ENCODE measurements at places on chromosomes 12 and 14.

- no peak for DNase-seq
Observed at GRCh38 chr14:61502459-61503093, 181.2 kb downstream of the PRKCH start.

DNA sequence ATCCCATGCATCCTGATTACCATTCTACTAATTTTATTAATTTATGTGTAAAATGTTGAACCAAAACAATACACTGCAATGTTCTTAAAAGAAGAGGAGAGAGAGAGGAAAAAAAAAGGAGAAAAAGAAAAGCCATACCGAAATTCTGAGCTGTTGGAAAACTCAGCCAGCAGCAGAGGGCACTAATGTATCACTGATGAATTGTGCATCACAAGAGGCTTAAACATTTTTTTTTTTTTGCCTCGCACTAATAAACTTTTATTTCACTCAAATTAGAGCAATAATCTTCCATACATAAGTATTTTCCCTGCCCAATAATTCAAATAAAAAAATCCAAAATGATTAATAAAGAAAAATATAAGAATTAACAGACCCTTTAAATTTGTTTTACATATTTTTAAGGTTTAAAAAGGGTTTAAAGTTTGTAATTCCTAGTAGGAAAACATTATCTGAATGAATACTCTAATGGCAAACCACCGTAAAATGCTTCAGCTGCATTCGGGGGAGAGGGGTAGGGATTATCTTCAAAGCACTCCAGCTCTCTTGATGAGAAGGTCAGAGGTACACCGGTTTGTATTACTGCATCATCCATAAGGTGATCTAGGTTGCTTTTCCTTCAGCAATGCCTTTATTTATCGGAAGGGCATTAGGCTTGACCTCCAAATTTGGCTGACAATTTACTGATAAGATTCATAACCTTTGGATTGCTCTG is 41.9 kb downstream of the ATP23 start:
- no peak for DNase-seq

DNA sequence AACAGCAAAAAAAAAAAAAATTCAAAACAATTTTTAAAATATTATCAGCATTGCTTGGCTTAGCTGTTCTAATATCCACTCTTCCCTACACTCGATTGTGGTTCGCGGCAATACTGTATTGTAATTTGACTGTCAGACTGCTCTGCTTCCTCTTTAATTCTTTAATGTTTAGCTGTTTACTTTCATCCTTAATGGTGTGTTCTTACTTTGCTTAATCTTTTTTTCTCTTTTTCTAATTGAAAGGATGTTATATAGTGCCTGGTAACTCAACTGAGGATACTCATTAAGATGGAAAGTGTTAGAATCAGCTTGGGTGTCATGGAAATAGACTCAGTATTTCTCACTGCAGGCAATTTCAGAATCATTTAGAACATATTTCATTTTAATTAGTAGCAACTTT is 2.0 kb downstream of the ANO4 start:
- no peak for DNase-seq

GRCh38 chr14:97408937-97409815 is 612.0 kb downstream of the VRK1 start:
- no peak for DNase-seq

DNA sequence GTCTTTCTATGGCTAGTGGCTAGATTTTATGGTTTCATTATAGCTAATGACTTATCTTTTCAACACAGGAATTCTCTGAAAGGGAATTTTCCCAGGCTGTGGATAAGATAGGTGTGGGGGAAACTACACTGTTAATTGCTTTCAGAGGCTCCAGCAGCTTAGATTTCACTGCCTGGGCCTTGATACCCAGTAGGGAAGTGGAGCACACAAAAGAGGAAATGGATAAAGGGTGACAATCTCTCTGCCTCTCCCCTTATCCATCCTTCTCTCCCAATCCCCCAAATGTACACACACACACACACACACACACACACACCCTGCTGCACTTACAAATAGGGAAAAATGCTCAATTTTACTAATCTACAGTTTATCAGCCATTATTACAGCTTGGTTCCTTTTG is 19.1 kb downstream of the SIX4 start:
- no peak for DNase-seq

DNA sequence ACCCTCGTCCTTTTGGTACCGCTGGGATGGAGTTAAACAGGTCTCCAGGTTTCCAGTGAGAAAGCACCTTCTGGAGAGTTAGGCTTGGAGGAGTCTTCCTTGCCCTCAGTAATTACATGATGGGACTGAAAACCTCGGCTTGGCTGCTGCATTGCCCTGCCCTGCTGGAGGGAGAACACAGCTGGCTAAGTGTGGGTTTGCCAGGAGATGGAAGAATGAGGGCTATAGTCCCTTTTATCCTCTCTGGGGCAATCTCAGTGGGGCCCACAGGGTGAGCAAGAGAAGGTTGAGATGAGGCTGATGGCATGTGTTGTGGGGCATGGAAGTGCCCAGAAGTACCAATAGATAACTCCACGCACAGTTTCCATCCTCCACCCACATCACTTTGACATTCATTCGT is 23.2 kb upstream of the MEG3 start:
- no peak for DNase-seq

DNA sequence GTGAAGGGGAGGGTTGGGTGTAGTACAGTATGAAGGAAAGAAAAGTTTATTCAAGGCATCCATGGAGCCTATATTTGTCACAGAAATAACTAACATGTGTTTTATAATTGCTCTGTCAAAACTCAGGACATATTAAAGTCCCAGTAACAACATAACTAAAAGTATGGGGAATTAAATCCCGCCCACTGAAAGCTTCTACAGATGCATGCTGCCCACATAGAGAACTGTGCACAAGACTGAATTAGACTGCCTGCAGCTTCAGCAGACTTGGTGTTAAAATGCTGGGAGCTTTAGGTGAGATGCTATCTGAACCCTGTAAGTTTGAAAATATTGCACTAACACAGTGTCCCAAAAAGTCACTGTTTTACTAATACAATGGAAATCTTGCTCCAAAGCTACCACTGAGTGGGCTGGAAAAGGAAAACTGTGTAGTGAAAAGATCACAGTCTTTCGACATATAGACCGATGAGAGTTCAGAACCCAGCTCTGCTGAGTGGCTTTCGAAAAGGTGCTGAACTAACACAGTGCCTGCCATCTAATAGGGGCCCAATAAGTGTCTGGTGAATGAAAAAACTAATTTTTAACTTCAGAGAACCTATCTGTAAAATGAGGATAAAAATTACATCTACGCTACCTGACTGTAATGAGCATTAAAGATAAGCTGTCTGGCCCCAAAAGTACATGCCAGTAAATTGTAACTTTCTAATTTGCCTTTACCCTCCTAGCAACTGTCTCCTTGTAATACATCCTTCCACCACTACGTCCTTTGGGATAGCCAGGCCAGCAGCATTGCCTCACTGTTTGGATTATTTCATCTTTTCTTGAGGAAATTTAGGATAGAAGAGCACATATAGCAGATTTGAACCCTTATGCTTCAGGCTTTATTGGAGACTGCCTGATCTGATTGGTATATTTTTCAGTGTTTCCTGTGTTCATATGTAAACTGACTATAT is 237.6 kb downstream of the BCAT1 start:
- no peak for DNase-seq

DNA sequence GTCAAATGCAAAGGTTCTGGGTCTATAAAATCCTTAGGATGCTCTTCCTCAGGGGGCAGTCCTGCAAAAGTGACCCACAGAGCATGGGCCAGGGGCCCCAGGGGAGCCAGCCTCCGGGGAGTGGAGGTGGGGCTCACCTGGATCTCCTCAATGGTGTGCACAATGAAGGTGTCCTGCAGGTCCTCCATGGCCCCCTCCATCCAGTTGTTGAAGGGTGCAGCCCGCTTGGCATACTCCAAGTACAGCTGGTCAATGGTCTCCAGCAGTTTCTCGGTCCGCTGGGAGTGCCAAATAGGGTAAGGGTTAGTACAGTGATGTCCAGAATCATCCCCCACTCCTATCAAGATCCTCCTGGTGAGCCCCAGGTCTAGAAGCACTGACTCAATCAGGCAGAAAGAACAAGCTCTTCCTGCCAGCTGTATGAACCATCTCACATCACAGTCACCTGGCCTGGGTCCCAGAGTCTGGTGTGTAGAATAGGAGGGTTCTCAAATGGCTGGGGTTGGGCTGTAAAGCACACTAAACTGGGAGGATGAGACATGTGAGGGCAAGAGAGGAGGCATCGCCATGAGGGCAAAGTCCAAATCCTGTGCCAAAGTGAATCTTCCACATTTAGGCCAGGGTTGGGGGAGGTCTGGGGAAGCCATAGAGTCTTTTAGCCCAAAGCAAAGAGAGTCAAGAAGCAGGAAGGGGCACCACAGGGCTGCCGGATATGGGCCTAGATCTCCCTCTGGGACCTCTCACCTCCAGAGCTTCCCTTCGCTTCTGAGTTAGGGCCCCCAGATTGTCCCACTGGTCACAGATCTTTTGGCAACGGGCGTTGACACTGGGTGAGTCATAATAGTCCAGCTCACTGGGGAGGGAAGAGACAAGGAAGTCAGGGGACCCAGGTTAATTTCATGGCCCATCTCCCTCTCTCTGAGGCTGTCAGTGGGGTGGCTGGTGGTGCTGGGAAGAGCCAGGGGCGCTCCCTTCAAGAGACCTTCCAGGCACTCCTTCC is 91.5 kb upstream of the ZFP36L1 start:
- DNase-seq: no peak

DNA sequence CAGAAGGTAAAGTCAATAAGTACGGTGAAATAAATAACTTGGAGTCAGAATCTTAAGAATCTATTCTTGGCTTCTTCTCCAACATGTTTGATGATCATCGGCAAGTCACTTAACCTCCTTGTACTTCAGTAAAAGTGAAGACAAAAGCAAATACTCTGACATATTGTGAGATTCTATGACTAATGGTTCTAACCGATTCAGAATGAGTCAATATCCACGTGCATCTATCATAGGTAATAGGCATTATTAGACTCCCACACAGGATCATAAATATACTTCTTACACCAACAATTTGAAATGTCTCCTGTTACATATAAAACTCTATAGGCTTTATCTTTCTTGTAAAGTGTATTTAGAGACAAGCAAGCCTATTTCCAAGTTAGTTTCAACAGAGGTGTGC is 144.4 kb upstream of the ATXN7L3B start:
- DNase-seq: no peak

GRCh38 chr14:103155826-103156394 is 32.6 kb downstream of the TNFAIP2 start:
- no peak for DNase-seq

- DNase-seq: peak; percentile 48
Observed at GRCh38 chr14:85934123-85934885, 404.4 kb downstream of the FLRT2 start.

- no peak for DNase-seq
Observed at GRCh38 chr12:115500872-115501271, 776.6 kb downstream of the MED13L start.

DNA sequence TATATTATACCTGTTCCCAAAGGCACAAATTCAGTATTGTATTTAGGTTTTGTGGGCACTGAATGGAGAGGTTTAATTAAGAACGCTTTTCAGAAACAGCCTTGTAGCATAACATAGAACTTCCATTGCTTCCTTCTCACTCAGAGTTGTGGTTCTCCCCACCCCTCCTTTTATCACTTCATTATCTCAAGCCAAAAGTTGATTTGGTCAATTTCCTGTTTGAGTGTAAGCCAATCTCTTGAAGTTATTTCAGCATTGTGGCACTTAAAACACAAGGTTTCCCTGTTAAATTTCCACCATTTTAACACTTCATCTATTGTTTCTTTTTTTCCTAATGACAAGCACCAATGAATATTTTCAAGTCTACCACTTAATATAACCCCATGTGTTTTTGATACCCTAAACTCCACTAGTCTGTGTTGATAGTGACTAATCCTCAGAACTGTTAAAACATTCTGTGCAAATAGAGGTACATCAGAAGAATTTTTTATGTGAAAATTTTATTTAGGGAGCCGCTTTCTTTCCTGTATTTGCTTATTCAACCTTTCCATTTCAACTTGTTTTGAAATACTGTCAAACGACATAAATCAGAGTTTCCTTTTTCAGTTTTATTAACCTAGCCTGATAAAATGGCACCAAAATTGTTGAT is 340.1 kb downstream of the BCAT1 start:
- DNase-seq: no peak

DNA sequence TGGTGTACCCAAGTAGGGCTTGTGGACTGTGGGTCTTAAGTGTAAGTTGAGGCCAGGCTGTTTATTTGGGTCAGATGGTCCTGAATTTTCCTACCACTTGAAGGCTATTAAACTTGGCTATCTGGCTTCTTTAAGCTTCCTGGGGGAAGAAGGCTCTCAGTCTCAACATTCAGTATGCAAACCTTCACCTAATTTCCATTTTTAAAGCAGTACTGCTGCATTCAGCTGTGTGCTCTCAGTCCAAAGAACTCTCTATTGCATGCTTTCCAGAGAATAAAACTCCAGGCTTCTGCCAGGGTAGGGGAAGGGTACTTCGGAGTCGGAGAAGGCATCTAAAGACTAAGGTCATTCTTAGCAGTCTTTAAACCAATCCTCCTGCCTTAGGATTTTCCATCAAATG is 124.4 kb downstream of the HELB start:
- no peak for DNase-seq

DNA sequence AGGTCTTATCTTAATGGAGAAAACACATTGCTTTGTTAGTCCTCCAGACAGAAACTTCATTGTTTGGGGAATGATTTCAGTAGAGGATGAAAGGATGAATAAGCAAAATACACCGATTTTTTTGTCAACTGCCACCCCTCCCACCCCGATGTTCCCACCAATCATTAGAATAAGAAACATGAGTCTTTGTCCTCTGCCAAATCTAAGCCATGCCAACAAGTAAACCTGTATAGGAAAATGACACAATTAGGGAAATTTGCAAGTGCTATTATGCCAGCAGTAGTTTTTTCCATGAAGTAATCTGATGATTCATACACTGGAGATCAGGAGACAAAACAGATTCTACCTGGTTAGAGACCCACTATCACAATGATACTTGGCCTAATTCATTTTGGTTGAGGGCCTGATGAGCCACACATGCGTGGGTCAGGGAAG is 35.9 kb downstream of the FLRT2 start:
- DNase-seq: no peak

DNA sequence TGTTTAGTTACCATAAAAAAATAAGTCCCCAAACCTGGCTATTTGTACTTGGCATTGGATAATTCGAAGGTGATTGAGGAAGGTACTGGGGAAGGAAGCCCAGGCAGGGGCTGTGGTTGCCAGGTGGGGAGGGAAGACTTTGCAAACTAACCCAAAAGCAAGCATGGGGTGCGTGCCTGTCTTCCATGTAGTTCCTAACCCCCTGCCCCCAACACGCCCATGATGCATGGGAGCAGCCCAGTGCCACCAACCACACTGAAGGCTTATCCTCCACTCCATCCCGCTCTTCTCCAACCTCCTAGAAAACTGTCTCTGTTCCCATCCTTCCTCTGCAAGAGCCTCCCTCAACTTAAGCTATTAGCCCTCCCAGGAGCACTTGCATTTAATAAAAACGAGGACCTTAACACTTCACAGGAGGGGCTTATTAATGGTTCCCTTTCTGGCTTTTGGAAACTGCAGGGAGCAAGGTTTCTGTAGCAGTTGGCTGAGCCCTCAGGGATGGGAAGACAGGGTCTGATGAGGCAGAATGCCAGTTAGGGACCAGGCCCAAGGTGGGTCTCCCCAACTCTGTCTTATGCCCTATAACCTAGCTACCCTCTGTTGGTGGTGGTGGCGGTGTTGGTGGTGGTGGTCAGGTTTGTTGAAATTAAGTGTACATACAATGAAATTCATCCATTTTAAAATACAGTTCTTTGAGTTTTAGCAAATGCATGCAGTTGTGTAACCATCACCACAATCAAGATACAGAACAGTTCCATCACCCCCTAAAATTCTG is 96.0 kb downstream of the ZFP36L1 start:
- no peak for DNase-seq

- DNase-seq: peak; percentile 49
Observed at GRCh38 chr12:6062757-6063735, 61.4 kb downstream of the VWF start.

Data from GDM1 (cell line).